ENCODE measurements at places on chromosomes 13 and 19.

- no peak for DNase-seq
Observed at GRCh38 chr19:1133471-1133929, 29.7 kb downstream of the GPX4 start.

GRCh38 chr13:32107474-32107873, 75.9 kb downstream of the FRY start:
- DNase-seq = peak; percentile 33

GRCh38 chr19:5580161-5580571, 12.4 kb upstream of the TINCR start:
- no peak for DNase-seq

- peak; percentile 98 for DNase-seq
Observed at GRCh38 chr19:45444318-45445041, 20.8 kb upstream of the ERCC1 start.

DNA sequence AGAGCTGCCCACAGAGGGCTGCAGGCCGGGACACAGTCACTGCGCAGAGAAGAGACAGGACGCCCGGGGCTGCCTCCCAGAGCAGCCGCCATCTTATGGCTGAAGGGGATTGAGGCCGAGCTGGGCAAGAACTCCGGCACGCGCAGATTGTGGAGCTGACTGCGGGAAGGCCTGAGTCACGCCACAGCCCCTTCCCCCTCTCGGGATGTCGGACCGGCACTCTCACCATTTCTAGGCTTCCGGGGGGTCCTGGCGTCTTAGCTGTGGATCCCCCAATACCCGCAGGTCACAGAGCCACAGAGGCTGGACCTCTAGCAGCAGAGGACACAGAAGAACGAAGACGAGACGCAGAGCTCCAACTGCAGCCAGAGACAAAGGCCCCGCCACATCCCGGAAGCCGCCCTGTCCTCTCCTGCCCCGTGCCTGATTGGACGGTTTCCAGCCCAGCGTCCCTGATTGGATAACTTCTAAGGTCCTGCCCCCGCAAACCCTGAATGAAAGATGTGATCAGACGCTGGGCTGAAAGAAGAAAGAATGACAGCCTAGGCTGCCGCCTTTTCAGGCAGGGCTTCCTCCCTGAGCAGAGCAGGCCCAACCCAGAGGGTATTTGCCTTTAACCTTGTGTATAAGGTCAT, at the start of gene ZNF43:
Gene ZNF43, minus strand, starts transcription at position 373 of the 635 bp plus-strand sequence. Its CDS starts 144 bp downstream, at position 229.
- peak; percentile 97 for DNase-seq

GRCh38 chr13:100660761-100661160, 13.8 kb downstream of the TMTC4 start:
- no peak for DNase-seq

DNA sequence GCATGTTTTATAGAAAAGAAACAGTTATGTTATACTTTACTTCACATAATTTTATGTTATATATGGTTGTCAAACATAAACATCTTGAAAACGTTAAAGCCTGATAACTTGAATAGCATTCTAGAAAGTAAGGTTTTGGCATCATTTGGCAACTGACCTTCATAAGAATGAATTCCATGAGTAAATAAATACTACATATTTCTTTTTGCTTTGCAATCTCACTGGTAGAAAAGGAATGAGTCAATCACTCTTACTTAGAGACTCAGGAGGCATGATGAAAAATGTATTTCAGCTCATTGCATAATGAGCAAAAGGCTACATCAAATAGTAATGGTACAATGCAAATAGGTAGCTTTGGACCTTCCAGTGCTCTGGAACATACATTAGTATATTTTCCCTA, 1381.9 kb downstream of the EFNB2 start:
- no peak for DNase-seq

GRCh38 chr13:98890186-98890585, 87.7 kb downstream of the DOCK9 start:
- no peak for DNase-seq
